ENCODE measurements at places on chromosomes 1 and 21. TPM values are rescaled to one million over a fixed set of nuclear protein-coding genes. Genes with fewer than 3 reads are reported as not detected.

IBA57 gene
- 2.3 TPM for total RNA-seq

FHL3 gene
- total RNA-seq: 7.3 TPM

PIK3C2B gene
- 0.28 TPM for total RNA-seq

FBXO28 gene
- 31.9 TPM for total RNA-seq

HRNR gene
- not detected for total RNA-seq

RGS13 gene
- total RNA-seq: not detected

FCN3 gene
- total RNA-seq: not detected

SLC9A1 gene
- 3.4 TPM for total RNA-seq

CRNN gene
- total RNA-seq: not detected

Measured in regular cardiac myocyte (primary cell).